ENCODE measurements at places on chromosomes 12 and 14. TPM values are rescaled to one million over a fixed set of nuclear protein-coding genes. Genes with fewer than 3 reads are reported as not detected.

KLRB1 gene
- total RNA-seq = not detected

DNA sequence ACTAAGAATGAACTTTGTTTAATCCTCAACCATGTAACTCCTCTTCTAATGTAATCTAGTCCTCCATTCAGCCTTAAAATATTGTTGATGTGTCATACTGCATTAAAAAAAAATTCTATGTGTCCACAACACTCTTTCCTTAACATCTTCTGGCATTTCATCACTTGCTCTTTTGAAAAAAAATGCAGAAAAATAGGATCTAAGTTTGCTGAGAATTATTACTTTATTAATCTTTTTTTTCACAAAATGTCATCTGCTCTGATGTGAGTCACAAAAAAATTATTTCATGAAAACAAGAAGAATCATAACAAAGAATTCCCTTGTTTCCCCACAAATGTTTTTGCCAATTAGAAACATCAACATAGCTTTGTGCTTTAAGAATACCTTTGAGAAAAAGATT is 410.1 kb upstream of the MGAT4C start:
- no peak for DNase-seq

DNA sequence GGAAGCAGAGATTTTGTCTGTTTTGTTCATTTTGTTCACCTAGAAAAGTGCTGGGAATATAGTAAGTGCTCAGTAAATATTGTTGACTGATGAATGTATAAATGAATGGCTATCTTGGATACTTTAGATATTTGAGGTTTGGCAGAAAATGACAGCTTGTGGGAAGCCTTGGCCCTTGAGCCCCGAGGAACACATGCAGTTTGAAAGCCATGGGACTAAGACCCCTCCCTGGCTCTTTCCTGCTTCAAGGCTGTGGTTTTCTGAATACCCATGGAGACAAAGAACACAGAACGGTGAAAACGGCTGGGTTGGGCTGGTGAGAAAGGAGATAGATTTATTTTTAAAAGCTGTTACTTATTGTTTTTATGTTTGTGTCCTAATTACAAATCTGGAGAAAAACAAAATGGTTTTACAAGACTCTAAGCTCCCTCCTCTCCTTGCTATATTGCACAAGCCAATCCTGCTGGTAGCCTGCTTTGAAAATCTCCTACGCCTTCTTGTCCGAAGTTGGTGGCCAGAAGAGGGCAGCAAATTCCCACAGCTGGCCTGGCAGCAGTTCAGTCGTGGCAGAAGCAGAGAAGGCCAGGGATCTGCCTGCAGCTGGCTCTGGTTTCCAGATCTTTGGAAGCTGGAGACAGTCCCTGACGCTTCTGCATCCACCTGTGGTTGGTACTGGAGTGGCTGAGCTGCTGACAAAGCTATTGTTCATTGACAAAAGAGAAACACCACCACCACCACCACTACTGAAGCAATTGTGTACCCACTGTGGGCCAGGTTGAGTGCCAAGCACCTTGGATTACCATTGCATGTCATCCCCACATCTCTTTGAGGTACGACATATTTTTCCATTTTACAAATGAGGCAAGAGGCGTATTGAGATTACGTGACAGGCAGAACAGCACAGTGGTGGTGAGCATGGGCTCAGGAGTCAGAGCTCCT is 5.2 kb upstream of the KRT85 start:
- peak; percentile 41 for DNase-seq

DNA sequence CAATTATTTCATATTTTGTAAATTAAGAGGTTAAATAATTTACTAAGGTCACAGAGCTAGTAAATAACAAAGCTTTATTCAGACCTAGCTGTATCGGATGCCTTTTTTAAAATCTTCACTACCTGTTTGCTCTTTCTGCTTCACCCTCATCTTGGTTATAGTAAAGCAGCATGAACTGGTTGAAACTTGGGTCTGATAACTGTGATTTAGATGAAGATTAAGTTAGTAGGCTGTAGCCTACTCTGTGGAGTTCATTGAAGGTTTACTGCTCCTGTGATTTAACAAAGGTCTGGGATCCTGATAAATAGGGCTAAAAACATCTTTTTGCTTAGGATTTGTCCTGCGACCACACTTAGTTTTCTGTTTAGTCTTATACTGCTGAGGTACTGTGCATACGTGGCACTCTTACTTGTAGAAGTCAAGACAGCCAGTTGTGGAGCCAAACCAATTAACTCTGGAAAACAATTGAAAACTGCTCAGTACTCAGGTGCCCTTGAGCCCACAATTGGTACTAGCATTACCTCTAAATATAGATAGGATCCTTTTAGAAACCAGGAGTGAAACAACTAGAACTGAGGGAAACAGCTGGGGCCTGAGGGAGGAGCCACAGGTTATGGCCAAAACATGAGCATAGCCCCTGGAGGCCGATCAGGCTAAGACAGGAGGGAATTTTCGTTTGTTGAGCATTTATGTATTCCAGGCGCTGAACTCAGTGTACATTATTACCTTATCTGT is 2.3 kb downstream of the SPATS2 start:
- DNase-seq = no peak

B4GALNT1 gene
- total RNA-seq = 2.9 TPM

ADAM21 gene
- total RNA-seq = 0.19 TPM

DNA sequence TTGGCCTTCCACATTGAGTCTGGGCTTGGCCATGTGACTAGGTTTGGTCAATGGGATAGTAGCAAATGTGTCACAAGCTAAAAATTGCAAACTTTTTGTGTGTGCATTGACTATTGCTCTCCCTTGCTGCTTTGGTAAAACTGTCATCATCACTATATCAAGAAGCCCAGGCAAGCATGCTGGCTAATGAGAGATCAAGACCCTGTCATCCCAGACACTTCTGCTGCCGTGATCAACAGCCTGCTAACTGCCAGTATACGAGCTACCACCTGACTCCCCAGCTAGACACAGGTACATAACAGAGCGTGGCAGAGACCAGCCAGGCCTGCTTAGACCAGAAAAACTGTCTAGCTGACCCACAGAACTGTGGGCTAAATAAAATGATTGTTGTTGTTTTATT is 456.7 kb upstream of the DCN start:
- no peak for DNase-seq
